Uterus (tissue), 4 donors: ENCODE measurements at places on chromosomes 13 and 19. TPM values are rescaled to one million over a fixed set of nuclear protein-coding genes. Genes with fewer than 3 reads are reported as not detected.
A peak's percentile ranks its signal among the peaks of the same experiment; 100 is the strongest.

GRCh38 chr13:59677966-59678814 is 485.5 kb downstream of the DIAPH3 start:
- H3K27ac ChIP-seq = no peak overlapping the region
- H3K4me3 ChIP-seq = no peak overlapping the region
- no peaks in the 10 kb centered on the region for H3K27me3 ChIP-seq
- DNase-seq = no peak

DNA sequence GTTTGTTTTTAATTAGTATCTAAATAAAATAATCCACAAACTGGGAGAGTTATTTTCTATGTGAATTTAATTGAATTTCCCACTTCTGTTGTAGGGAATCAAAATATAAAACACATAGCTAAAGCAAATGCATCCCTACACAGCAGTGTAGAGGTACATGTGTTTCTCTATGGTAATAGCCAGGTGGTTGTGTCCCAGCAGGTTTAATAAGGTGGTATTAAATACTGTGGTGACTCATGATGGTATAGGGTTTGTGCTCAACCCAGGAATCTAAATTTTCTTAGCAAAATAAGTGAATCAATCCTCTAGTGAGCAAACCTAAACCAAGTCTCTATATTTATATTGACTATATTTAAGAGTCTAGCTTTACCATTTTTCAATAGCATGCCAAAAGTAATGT is 30.0 kb downstream of the PCDH9 start:
- H3K27me3 ChIP-seq = no peaks in the 10 kb centered on the region
- H3K27ac ChIP-seq = no peak overlapping the region
- H3K36me3 ChIP-seq = no peaks in the 10 kb centered on the region
- H3K4me1 ChIP-seq = no peaks in the 10 kb centered on the region
- H3K4me3 ChIP-seq = no peak overlapping the region

The ZNF730 gene
- total RNA-seq = not detected

GRCh38 chr13:98411617-98412265 is 165.2 kb downstream of the STK24 start:
- no peak overlapping the region for H3K4me3 ChIP-seq
- DNase-seq = no peak
- H3K27me3 ChIP-seq = no peaks in the 10 kb centered on the region
- no peaks in the 10 kb centered on the region for H3K4me1 ChIP-seq

GRCh38 chr13:87295636-87296035 is 375.5 kb upstream of the SLITRK5 start:
- H3K27me3 ChIP-seq = no peaks in the 10 kb centered on the region
- DNase-seq = no peak
- H3K36me3 ChIP-seq = no peaks in the 10 kb centered on the region
- H3K27ac ChIP-seq = no peak overlapping the region
- H3K4me1 ChIP-seq = no peaks in the 10 kb centered on the region

GRCh38 chr19:30003866-30004265 is 61.8 kb downstream of the URI1 start:
- H3K27me3 ChIP-seq = no peaks in the 10 kb centered on the region
- H3K36me3 ChIP-seq = no peaks in the 10 kb centered on the region
- H3K4me3 ChIP-seq = no peak overlapping the region
- no peak overlapping the region for H3K27ac ChIP-seq
- no peak for DNase-seq
- H3K4me1 ChIP-seq = no peaks in the 10 kb centered on the region

DNA sequence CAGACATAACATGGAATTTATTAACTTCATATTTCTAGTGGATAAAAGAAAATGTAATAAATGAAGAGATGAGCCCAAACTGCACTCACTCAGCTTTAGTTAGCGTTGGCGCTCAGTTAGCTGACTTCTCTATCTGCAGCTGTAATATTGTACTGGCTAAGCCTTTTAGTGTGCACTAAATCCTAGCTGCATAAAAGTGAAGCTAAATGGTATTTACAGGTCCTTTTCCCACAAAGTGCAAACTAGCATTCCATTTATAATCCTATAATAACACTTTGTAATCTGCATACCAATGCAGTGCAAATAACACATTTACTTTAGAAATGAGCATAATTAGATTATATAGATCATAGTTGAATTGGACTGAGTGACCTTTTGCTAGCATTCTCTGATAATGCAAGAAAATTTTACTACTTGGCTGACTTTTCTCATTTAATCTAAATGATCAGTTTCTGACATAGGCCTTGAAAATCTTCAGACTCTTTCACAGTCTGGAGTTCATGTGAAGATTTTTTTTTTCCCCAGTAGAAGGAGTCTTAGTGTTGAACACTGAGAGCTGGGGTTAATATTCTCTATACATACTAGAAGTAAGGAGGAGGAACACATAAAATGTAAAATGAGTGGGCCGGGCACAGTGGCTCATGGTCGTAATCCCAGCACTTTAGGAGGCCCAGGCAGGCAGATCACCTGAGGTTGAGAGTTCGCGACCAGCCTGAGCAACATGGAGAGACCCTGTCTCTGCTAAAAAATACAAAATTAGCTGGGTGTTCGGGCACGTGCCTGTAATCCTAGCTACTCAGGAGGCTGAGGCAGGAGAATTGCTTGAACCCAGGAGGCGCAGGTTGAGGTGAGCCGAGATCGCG is 1426.4 kb downstream of the PCDH9 start:
- no peak for DNase-seq
- H3K36me3 ChIP-seq = no peaks in the 10 kb centered on the region
- H3K4me1 ChIP-seq = no peaks in the 10 kb centered on the region
- no peaks in the 10 kb centered on the region for H3K27me3 ChIP-seq

DNA sequence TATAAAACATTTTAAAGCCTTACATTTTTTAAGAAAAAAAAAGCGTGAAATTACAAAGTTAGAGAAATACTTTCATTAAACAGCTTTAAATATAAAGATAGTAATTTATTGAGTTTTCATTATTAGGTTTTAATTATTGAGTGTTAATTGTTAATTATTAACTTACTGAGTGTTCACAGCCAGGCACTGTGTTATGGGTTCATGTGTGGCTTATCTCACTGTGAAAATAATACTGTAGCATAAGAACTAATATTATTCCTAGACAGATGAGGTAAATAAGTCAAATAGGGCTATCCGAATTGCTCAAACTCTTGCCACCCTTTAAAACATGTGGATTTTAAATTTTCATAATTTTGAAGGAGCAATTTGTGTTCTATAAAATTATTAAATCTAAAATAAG is 956.1 kb upstream of the PCDH20 start:
- no peak overlapping the region for H3K27ac ChIP-seq
- no peak for DNase-seq
- no peak overlapping the region for H3K4me3 ChIP-seq
- H3K27me3 ChIP-seq = no peaks in the 10 kb centered on the region

The IGFL1 gene
- not detected for total RNA-seq

DNA sequence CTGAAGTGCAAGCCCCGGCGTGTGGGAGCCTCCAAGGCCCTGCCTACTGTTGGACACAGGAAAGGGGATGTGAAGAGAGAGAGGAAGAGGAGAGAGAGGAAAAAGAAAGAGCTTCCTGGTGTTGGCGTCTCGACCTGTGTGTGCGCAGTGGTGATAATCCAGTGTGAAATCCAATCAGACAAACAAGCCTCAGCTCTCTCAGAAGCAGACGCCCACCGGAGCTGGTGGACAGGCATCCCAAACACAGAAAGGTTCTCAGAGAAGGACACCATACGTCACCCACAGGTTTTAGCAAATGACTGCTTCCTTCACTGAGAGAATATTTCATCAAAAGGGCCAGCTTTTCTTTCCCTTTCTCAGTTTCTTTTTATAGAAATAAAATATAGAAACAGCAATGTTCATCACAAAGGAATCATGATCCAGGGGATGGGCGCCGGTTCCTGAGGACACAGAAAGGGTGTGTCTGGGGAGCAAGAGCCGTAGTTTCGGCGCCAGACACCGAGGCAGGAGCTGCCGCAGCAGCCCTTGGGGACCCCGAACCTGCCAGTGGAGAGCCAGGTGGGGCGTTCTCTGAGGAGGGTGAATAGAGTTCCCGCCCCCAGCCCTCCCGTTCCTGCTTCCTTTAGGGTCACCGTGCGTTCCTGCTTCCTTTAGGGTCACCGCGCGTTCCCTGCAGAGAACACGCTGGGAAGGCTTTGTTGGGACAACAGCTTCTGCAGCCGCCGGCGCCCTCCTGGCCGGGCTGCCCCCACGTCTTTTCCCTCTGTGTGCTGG is 145.8 kb upstream of the SOX1 start:
- H3K27ac ChIP-seq = no peak overlapping the region
- H3K4me3 ChIP-seq = no peak overlapping the region
- H3K36me3 ChIP-seq = no peaks in the 10 kb centered on the region
- no peaks in the 10 kb centered on the region for H3K27me3 ChIP-seq

GRCh38 chr13:67557118-67557517 is 327.0 kb upstream of the PCDH9 start:
- no peak overlapping the region for H3K27ac ChIP-seq
- no peaks in the 10 kb centered on the region for H3K36me3 ChIP-seq
- no peak for DNase-seq
- no peaks in the 10 kb centered on the region for H3K4me1 ChIP-seq
- H3K27me3 ChIP-seq = no peaks in the 10 kb centered on the region
- H3K4me3 ChIP-seq = no peak overlapping the region

The RAB3A gene
- 0.69 TPM for total RNA-seq

DNA sequence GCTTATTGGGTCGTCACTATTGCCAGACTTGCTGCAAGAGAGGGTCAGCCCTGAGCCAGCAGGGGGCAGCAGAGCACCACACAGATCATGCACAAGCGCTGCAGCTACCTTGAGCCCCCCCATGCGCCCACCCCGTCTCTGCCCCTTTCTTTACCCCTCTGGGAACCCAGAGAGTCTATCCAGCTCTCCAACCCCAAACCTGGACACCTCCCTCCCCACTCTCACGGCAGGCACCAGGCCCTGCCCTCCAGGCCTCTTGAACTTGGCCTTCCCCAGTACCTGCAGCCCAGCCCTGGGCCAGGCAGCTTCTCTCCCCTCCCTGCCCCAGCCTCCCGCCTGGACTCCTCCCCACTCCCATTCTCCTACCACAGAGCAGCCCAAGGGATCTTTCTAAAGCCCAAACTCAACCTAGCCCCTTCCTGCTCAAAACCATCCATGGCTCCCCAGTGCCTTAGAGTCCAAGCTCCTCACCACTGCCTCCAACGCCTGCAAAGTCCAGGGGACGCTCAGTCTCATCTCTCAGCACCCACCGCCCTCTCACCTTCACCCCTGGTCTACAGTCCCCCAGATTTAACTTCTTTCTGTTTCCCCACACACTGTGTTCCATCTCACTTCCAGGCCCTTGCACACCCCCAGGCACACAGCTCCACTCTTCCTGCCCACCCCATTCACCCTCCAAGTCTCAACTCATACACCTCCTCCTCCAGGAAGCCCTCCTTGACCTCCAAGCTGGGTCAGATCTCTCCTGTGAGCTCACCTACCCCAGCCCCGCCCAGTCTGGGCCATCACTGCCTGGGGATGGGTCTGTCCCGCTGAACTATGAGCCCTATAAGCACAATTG is 9.4 kb upstream of the CEACAM16 start:
- H3K4me1 ChIP-seq = no peaks in the 10 kb centered on the region
- no peak overlapping the region for H3K4me3 ChIP-seq
- peak; percentile 63 for DNase-seq
- H3K36me3 ChIP-seq = no peaks in the 10 kb centered on the region
- H3K27ac ChIP-seq = no peak overlapping the region
- no peaks in the 10 kb centered on the region for H3K27me3 ChIP-seq

GRCh38 chr19:55115446-55116065 is 1.9 kb downstream of the PPP1R12C start:
- peak overlapping the region; percentile 80 for H3K4me3 ChIP-seq
- DNase-seq = peak; percentile 43
- peak overlapping the region; percentile 100 for H3K27ac ChIP-seq
- no peaks in the 10 kb centered on the region for H3K36me3 ChIP-seq
- H3K4me1 ChIP-seq = peaks cover 38% of the 10 kb centered on the region

GRCh38 chr19:2312820-2313501 is 5.0 kb upstream of the LINGO3 start:
- no peaks in the 10 kb centered on the region for H3K36me3 ChIP-seq
- DNase-seq = no peak
- peaks cover 11% of the 10 kb centered on the region for H3K27me3 ChIP-seq
- no peak overlapping the region for H3K27ac ChIP-seq
- no peak overlapping the region for H3K4me3 ChIP-seq

DNA sequence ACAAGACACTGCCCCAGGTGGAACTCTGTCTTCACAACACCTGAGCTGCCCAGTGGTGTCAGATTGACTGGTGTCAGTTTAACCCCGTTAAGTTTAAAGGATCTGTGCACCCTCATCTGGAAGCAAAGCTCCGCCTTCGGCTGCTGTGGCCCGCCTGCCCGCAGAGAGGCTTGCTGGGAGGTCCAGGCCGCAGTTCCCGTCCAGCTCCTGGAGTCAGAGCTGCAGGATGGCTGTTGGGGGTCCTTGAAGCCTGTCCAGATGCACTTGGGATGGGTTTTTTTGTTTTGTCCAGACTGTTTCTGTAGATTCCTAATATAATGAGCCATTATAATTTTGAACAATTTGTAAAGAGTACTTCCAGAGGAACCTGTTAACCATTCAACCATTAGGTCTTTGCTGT is 16.1 kb downstream of the CUL4A start:
- no peaks in the 10 kb centered on the region for H3K27me3 ChIP-seq
- DNase-seq = no peak
- H3K4me3 ChIP-seq = no peak overlapping the region

The FGF14 gene
- 0.98 TPM for total RNA-seq

The GRK1 gene
- total RNA-seq = 0.07 TPM

- H3K4me1 ChIP-seq = no peaks in the 10 kb centered on the region
- H3K27me3 ChIP-seq = no peaks in the 10 kb centered on the region
- DNase-seq = no peak
- no peak overlapping the region for H3K4me3 ChIP-seq
- no peak overlapping the region for H3K27ac ChIP-seq
Observed at GRCh38 chr19:7442423-7442822, 46.4 kb downstream of the PEX11G start.

The RFX1 gene
- total RNA-seq = 6.6 TPM

GRCh38 chr19:42441049-42441445 is 1.7 kb downstream of the CXCL17 start:
- no peak for DNase-seq
- H3K36me3 ChIP-seq = no peaks in the 10 kb centered on the region
- H3K27ac ChIP-seq = no peak overlapping the region
- no peak overlapping the region for H3K4me3 ChIP-seq
- H3K27me3 ChIP-seq = no peaks in the 10 kb centered on the region

- H3K4me1 ChIP-seq = no peaks in the 10 kb centered on the region
- no peaks in the 10 kb centered on the region for H3K27me3 ChIP-seq
- H3K27ac ChIP-seq = no peak overlapping the region
- no peaks in the 10 kb centered on the region for H3K36me3 ChIP-seq
- no peak overlapping the region for H3K4me3 ChIP-seq
- no peak for DNase-seq
Observed at GRCh38 chr13:19181021-19181620, 503 bp downstream of the TUBA3C start.

- no peaks in the 10 kb centered on the region for H3K4me1 ChIP-seq
- no peaks in the 10 kb centered on the region for H3K27me3 ChIP-seq
- H3K27ac ChIP-seq = no peak overlapping the region
- DNase-seq = no peak
Observed at GRCh38 chr13:113573065-113573464, 11.5 kb upstream of the TFDP1 start.

The LPAR6 gene
- total RNA-seq = 42.4 TPM

- H3K4me1 ChIP-seq = no peaks in the 10 kb centered on the region
- no peak for DNase-seq
- no peak overlapping the region for H3K27ac ChIP-seq
- no peak overlapping the region for H3K4me3 ChIP-seq
Observed at GRCh38 chr13:70616847-70617246, 508.6 kb upstream of the KLHL1 start.

The ICAM1 gene
- total RNA-seq = 32.8 TPM
